Activated CD8-positive, alpha-beta memory T cell treated with anti-CD3 and anti-CD28 coated beads for 1 hour (primary cell): ENCODE measurements at places on chromosomes 12 and 14.

GRCh38 chr12:91890742-91891141, 254.9 kb downstream of the BTG1 start:
- DNase-seq, result no peak

DNA sequence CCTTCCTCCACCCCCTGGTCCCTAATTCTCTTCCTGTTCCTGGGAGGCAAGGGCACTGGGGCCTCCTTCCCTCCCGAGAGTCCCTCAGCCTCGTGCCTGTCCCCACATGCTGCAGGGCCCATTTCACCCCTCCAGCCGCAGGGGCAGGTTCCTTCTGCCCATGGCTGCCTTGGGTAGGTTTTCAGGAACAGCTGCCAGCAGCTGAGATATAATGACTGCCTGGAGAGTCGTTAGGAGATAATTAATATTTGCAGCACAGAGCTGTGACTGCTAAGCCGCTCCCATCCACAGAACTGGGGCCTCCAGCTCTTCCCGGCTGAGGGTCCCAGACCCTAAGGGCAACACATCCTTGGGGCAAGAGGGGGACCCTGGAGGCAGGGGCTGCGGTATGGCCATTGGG, 211.9 kb upstream of the LHX5 start:
- DNase-seq, result no peak

DNA sequence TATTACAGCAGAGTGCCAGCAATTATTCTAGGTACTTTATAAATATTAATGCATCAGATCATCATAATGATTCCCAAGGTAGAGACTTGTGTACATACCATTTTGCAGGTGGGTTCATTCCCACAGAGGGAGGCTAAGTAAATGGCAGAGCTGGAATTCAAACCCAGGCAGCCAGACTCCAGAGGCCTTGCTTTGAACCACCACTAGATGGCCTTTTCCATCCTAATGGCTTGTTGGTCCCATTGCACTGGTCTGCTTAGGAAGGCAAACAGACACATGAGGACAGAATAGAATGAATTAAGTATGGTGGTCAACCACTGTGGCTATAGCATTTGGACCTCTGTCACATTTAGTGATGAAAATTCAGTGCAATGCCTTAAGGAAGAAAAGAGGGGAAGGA, 158.7 kb downstream of the METTL25 start:
- DNase-seq, result no peak

GRCh38 chr14:37089410-37089809, 83.0 kb downstream of the SLC25A21 start:
- DNase-seq, result no peak

DNA sequence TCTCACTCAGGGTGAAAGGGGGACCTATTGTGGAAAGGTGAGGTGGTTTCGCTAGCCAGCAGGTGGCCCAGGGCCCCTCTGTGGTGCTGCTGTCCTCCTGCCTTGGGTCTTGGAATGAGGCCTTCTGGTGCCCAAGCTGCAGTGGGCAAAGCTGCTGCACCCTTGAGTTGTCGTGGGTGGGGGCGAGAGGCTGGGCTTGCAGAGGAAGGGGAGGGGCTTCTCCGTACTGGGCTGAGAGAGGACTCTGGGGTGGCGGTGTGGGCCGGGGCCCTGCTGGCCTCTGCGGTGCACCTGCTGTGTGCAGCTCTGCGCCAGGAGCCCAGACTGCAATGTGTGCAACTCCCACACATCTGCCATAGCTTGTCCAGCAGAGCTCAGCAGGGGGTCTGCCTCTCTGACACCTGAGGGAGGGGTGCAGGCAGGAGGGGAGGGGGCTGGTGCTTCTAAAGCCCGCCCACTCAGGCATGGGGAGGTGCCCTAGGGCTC, 145.8 kb downstream of the KIF26A start:
- DNase-seq, result no peak

GRCh38 chr12:53225635-53226424, 6.2 kb downstream of the RARG start:
- no peak for DNase-seq
